Progenitor cell of endocrine pancreas (in vitro differentiated cells): ENCODE measurements at places on chromosomes 5 and 9.
A peak's percentile ranks its signal among the peaks of the same experiment; 100 is the strongest.

DNA sequence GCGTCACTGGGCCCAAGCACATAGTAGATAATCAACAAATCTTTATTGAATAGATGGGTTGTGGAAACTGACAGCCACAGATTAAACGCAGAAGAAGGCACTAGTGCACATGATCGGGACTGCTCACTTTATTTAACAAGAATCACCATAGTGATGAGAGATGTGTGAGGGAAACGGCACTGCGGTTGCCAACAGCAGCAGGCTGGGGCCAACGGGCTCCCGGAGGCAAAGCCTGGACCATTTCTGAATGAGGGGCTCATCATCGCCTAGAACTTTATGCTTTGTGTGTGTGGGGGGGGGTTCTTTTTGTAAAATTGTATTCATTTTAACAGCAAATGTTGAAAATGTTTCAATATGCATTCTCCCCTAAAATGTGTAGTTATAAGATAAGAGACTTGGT is 61.9 kb upstream of the RUFY1 start:
- no peak for DNase-seq

DNA sequence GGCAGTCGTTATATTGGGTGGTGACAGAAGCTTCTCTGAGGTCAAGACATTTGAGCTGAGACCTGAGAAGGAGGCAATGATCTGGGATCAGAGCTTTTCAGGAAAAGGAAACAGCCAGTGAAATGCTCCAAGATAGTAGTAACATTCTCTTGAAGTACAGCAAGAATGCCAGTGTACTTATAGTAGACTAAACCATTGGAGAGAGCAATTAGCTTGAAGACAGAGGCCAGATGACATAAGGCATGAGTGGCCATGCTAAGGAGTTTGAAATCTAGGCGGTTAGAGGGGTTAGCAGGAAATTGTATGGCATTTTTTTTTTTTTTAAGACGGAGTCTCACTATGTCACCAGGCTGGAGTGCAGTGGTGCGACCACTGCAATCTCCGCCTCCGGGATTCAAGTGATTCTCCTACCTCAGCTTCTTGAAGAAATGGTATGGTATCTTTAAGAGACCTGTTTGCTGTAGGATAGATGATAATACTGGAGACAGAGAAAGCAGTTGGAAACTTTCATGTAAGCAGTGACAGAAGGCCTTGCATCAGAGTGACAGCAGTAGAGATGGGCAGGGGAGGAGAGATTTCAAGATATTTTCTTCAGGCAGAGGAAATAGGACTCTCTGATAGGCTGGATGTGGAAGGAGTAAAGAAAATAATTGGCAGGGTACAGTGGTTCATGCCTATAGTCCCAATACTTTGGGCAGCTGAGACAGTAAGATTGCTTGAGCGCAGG is 482.2 kb upstream of the PAPPA start:
- DNase-seq = no peak

GRCh38 chr5:160075073-160075472 is 44.2 kb downstream of the PWWP2A start:
- DNase-seq = no peak

- no peak for DNase-seq
Measured at GRCh38 chr5:139391570-139392323, 2.0 kb upstream of the MZB1 start.

DNA sequence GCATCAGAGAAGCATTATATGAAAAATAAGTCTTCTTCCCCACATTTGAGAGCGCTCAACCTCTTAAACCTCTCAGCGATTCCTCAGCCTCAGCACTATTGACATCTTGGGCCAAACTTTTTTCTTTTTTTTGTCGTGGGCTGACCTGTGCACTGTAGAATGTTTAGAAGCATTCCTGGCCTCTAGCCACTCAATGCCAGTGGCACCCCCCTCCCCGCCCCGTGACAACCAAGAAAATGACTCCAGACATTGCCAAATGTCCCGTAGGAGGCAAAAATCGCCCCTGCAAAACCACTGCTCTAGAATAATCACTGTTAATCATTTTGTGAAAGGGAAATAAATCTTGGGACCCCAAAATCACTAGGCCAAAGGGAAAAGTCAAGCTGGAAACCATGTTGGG is 129.1 kb upstream of the BOD1 start:
- DNase-seq = no peak

GRCh38 chr5:19099195-19099594 is 888.8 kb downstream of the CDH18 start:
- no peak for DNase-seq

GRCh38 chr5:102223542-102224477 is 72.3 kb downstream of the SLCO4C1 start:
- no peak for DNase-seq

DNA sequence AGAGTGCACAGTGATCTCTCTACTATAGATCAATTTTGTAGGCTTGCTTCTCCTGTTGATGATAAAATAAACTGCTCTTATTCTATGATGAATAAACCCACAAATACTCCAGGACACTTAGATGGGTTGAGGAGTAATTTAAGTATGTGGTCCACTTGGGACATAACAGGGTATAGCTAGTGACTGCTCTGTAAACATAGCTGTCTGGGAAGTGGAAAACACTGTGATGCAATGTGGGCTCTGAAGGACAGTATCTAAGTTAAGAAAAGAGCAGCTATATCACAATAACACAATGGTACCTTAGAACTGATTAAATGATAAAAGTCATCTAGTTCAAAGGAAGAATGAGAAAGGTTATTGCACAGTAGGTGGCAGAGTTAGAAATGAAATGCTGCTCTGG is 294.3 kb upstream of the HAPLN1 start:
- no peak for DNase-seq

DNA sequence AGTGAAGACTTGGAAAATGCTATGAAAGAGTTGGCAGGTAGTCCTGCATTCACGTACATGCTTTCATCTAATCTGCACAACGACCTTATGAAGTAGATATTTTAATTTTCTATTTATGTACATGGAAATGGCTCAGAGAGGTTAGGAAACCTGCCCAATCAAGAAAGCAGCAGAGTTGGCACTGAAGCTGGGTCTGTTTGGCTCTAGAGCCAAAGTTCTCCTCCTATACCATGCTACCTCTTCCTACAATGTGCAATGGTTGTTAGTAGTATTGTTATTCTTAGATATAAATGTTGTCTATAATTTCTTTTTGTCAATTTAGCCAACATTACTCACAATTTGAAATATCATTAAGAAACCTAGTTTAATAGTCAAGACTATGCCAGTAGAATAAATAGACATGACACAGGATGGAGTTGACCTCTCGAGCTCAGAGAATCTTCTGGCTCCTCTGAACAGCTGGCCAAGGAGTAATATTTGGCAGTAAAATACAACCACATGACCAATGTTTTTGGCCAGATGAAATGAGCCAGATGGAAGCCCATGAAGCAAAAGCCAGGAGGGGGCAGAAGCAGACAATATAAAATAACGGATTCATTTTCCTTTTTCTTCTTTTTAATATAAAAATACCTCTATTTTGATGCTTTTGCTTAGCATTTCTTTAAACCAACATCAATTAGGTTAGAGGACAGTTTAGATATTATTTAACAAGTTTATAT is 542.3 kb downstream of the PDE4D start:
- DNase-seq = no peak

DNA sequence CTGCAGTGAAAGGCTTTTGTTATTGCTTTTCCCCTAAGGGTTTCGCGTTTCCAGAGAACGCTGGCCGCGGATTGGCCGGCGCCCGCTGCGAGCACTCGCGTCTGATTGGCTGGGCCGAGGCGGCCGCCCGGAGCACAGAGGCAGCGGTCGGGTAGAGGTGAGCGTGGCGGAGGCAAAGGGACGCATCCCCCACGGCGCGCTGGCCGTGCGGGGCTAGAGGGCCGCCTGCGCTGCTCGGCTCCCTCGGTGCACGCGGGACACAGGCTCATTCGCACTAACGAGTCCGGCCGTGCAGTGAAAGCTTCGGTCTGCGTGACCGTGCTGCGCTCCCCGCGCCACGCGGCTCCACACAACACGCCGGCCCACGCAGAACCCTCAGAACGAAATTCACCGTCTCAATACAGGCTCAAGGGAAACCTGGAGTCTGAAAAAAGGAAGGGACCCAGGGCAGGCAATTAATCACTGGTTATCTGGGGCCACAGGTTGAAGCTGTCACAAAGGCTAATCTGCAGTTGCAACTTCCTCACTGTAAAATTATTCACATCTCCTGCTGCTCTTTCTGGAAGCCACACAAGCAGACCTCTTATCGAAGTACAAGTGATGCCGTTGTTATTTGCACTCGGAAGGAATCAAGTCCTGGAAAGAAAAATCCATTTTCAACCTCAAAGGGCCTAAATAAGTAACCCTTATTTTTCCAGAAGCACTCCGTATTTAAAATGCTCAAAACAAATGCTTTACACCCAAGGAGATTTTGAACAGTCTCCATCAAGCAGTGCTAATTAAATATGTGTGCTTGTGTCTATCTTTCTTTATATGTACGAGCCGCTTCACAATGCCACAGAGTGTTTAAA is 94.6 kb downstream of the ZNF608 start:
- peak; percentile 47 for DNase-seq

GRCh38 chr5:135203593-135204036 is 169.6 kb upstream of the PITX1 start:
- DNase-seq = no peak

DNA sequence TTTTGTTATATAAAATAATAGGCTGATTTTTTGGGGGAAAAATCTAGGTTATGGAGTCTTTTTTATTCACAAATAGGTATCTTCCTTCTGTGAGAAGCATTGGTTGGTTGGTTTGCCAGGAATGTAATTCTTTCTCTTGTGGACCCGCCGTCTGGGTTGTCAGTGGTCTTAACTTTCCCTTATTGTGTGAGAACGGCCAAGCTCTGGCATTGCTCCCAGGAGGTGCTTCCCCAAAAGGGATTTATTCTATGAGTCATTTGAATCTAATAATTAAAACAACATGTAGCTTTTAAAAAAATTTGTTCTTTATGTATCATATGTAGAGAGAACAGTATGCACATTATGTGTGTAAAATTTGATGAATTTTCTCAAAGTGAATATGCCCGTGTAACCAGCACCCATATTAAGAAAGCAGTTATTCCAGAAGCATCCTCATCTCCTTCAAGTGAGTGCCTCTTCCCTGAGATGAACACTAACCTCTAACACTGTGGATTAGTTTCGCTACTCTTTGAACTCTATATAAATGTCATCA is 114.4 kb downstream of the MAST4 start:
- no peak for DNase-seq

- no peak for DNase-seq
Measured at GRCh38 chr9:64128572-64128971, 1156.4 kb downstream of the FOXD4L5 start.

GRCh38 chr5:6178846-6179532 is 199.4 kb downstream of the MED10 start:
- no peak for DNase-seq

- no peak for DNase-seq
Measured at GRCh38 chr9:110828264-110828663, 159.7 kb downstream of the MUSK start.

DNA sequence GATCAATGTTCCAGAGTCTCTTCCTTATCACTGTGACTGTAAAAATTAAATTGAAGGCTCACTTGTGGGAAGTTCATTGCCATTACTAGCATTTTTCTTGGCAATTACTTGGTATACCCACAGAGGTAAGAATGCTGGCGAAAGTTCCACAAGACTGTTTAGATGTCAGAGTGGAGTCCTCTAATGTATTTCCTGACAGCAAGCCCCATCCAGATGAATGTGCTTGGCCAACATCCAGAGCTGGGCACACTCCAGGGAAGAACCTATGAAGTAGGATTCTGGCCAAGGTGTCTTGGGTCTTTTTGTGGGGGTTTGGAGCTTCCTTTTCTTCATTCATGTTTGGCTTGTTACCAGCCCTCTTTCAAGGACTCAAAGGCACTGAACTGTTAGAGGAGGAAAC is 473.6 kb downstream of the DMAC1 start:
- no peak for DNase-seq

- no peak for DNase-seq
Measured at GRCh38 chr5:123545506-123545905, 33.5 kb downstream of the CSNK1G3 start.

GRCh38 chr5:139404484-139404840 is 573 bp upstream of the SPATA24 start:
- no peak for DNase-seq

GRCh38 chr5:164885179-164885578 is 1379.8 kb downstream of the MAT2B start:
- no peak for DNase-seq

DNA sequence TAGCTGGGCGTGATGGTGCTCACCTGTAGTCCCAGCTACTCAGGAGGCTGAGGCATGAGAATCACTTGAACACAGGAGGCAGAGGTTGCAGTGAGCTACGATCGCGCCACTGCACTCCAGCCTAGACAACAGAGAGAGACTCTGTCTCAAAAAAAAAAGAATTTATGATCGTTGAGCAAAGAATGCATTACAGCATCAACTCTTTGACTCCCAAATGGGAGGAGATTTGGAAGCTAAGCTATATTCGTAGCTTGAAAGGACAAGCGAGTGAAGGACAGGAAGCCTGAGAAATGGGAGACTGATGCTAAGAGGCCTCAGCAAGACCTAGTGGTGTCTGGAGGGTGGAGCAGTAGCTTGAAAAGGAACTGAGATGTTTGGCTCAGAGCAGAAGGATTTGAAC is 10.3 kb upstream of the CCIN start:
- no peak for DNase-seq

- no peak for DNase-seq
Measured at GRCh38 chr9:78826527-78826926, 529.6 kb downstream of the PSAT1 start.

- DNase-seq = no peak
Measured at GRCh38 chr5:137595396-137596079, 96.4 kb upstream of the SPOCK1 start.

DNA sequence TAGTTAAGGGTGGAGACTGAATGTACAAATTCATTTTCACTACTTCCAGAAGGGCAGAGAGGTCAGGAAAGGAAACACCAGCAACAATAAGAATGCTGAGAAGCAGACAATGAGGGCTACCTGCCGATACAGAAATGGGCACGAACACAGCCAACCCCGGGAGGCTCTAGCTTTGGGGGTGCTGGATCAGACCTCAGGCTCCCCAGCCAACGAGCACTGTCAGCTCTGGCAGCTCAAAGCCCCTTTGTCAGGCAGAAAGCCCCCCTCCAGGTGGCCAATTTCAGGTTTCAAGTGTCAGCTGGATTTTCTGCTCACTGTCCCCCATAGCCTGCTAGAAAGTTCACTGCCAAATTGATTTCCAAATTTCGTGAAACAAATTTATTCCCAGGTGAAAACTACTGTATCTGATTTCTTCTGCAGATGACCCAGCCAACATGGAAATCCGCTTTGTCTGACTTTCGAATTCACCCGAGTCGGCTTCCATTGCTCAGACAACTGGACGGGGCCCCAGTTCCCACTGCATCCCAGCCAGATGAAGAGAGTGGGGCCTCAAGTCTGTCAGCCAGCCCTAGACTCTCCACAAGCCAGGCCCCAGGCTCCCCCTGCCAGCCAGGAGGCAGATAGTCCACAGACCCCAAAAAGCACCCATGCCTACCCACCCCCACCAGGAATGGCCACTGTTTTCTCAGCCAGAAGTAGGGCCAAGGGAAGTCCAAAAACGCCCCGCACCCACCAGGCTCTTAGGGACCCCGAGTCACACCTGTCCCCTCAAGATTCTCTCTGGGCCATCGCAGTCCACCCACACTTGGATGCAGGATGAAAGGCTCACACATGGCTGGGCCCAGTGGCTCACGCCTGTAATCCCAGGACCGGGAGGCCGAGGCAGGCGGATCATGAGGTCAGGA is 96.5 kb upstream of the PHYKPL start:
- DNase-seq = no peak

- no peak for DNase-seq
Measured at GRCh38 chr5:103373597-103374472, 115.3 kb downstream of the MACIR start.

GRCh38 chr5:143217065-143217803 is 186.3 kb downstream of the NR3C1 start:
- DNase-seq = no peak
